ENCODE measurements at places on chromosomes 12 and 14. TPM values are rescaled to one million over a fixed set of nuclear protein-coding genes. Genes with fewer than 3 reads are reported as not detected.

SGPP1 gene
- 27.9 TPM for total RNA-seq

RPL10L gene
- total RNA-seq = not detected

KLRG1 gene
- 3.3 TPM for total RNA-seq

P2RX7 gene
- 48.0 TPM for total RNA-seq

AQP2 gene
- total RNA-seq = not detected

PTGER2 gene
- 0.34 TPM for total RNA-seq

IFI27 gene
- total RNA-seq = 187 TPM

MFAP5 gene
- 1.1 TPM for total RNA-seq

SLC7A8 gene
- 43.3 TPM for total RNA-seq

KLRC1 gene
- total RNA-seq = not detected

GLIPR1L1 gene
- not detected for total RNA-seq

ACOT4 gene
- 4.7 TPM for total RNA-seq

BEGAIN gene
- 0.93 TPM for total RNA-seq

CCNB1IP1 gene
- total RNA-seq = 41.8 TPM

LRRC10 gene
- not detected for total RNA-seq

FSCB gene
- total RNA-seq = under 0.01 TPM
